ENCODE measurements at places on chromosomes 7 and 10.

DNA sequence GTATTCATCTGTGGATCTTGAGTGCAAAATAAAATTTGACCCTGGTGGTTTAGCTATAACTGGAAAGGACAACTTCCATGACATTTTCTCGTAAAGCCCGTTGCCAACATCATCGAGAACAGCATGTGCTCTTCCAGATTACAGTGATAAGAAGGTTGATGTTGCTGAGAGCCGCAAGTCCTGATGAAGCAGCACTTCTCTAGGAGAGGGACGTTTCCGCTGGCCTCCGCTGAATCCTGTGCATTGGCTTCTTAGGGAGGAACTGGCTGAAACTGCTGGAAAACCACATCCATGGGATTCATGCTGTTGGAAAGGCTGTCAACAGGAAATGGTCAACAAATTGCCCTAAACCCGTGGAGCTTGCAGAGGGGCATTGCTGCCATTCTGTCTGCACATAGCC, 21.4 kb upstream of the ABCB5 start:
- H3K27me3 ChIP-seq: no peaks in the 10 kb centered on the region
- DNase-seq: no peak
- no peak overlapping the region for H3K4me3 ChIP-seq
- H3K4me1 ChIP-seq: no peaks in the 10 kb centered on the region
- H3K27ac ChIP-seq: no peak overlapping the region

DNA sequence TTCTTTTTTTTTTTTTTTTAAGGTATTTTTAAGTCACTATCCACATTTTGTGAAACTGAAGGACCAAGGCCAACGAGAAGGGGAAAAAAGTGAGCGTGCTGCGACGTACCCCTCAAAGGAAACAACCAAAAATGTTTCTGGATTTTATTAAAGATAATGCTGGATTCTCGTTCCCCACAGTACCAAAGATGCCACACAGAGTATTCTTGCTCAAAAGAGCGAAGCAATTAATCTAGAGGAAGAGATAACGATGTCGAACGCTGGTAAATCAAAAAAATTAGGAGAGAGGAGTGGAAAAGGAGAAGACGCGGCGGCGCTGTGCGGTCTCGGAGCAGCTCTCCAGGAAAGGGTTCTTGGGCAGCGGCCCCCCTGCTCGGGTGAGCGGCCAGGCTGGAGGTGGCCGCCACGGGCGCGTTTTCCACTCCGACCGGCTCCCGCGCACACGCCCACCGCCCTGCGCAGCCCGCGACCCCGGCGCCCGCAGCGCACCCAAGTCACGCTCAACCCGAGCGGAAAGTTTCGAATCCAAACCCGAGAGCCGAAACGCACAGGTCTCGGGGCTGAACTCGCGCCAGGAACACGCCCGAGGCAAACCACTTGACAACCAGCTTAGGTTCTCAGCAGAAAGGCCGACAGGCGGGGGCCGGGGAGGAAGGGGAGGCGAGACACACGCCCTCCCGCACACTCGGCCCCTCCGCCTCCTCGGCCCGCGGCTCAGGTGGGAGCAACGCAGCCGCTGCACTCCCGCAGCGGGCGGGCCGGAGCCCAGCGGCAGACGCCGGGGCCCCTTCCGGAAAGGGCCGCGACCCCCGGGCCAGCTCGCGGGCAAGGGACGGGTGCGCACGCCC, 989 bp downstream of the SRPK2 start:
- peak overlapping the region; percentile 84 for H3K27ac ChIP-seq
- peak; percentile 40 for DNase-seq
- H3K4me1 ChIP-seq: peaks cover 21% of the 10 kb centered on the region

- H3K4me3 ChIP-seq: no peak overlapping the region
- H3K27me3 ChIP-seq: peaks cover 42% of the 10 kb centered on the region
- H3K36me3 ChIP-seq: no peaks in the 10 kb centered on the region
- H3K27ac ChIP-seq: no peak overlapping the region
Observed at GRCh38 chr7:15688279-15688626, 1.8 kb upstream of the MEOX2 start.

- H3K27ac ChIP-seq: no peak overlapping the region
- H3K4me3 ChIP-seq: no peak overlapping the region
- no peaks in the 10 kb centered on the region for H3K4me1 ChIP-seq
- H3K27me3 ChIP-seq: no peaks in the 10 kb centered on the region
- H3K36me3 ChIP-seq: no peaks in the 10 kb centered on the region
Observed at GRCh38 chr10:52172581-52172980, 141.5 kb upstream of the DKK1 start.

GRCh38 chr10:105837951-105838350, 1196.9 kb downstream of the SORCS3 start:
- H3K4me1 ChIP-seq: peaks cover 14% of the 10 kb centered on the region
- no peaks in the 10 kb centered on the region for H3K36me3 ChIP-seq
- H3K27ac ChIP-seq: peak overlapping the region; percentile 65

DNA sequence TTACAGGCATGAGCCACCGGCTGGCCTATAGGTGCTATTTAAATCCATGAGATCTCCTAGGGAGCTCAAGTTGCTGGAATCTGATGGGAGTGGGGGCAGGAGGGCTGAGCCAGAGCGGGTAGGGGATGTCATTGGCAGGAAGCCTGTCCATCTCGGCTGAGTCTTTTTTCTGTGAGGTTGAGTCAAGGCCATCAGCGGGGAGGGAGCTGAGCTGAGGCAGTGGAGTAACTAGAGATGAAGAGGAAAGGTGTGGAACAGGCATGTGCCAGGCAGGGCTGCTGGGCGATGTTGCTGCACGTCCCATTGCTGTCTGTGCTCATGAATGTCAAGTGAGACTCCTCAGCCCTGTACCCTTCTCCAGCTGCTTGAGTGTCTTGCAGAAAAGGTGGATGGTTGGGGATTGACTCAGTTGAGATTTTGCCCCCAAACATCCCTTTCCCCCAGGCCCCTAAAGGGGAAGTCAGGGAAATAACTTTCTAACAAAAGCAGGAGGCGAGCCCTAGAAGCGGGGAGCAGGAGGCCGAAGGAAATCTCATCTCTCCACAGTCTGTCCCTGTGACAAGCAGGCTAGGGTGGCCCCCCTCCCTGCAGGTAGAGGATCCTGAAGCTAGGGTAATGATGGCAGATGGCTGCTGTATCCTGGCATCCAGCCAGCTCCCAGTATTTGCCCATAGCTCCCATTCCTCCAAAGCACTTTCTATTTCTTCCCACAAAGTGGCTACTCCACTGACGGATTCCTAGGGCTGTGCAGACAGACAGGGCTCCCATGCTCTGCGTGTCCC, 5.4 kb downstream of the ATP6V1F start:
- H3K4me3 ChIP-seq: peak overlapping the region; percentile 9
- H3K27me3 ChIP-seq: peaks cover 21% of the 10 kb centered on the region
- no peak overlapping the region for H3K27ac ChIP-seq
- DNase-seq: no peak

DNA sequence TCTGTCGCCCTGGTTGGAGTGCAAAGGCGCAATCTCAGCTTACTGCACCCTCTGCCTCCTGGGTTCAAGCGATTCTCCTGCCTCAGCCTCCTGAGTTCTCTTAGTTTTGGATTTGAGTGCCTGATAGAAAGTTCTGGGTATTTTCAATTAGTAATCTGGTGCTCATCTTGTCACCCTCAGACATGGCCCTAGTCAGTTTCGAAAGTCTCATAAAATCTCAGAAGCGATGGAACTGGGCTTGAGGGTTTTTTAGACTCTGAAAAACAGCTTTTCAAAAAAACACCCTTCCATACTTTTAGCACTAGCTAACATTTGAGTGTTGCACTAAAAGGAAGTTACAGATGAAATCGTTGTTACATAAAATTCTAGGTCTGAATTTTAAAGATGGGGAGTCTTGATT, 9.4 kb upstream of the PIP4K2A start:
- H3K27me3 ChIP-seq: peaks cover 8% of the 10 kb centered on the region
- H3K27ac ChIP-seq: no peak overlapping the region
- peaks cover 3% of the 10 kb centered on the region for H3K4me1 ChIP-seq
- H3K4me3 ChIP-seq: no peak overlapping the region
- DNase-seq: no peak

DNA sequence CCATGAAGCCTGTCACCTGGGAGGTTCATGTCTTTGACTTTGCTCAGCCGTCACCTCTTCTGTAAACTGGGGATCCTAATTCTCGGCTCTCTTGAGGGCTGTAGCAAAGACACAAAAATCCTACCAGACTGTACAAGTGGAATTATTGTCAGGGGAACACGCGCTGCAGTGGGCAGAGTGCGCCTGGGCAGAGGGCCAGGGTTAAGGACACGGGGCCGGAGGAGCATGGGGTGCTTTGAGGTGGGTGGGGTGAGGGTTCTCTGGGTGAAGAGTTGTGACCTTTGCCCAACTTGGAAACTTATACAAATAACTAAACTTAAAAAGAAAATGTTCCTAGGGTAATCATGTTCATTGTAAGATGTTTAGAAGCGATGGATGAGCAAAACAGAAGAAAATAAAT, 36.0 kb downstream of the PALD1 start:
- H3K36me3 ChIP-seq: no peaks in the 10 kb centered on the region
- no peaks in the 10 kb centered on the region for H3K4me1 ChIP-seq
- DNase-seq: no peak
- H3K27me3 ChIP-seq: peaks cover 5% of the 10 kb centered on the region
- H3K4me3 ChIP-seq: no peak overlapping the region
- no peak overlapping the region for H3K27ac ChIP-seq

- no peak overlapping the region for H3K4me3 ChIP-seq
- H3K36me3 ChIP-seq: no peaks in the 10 kb centered on the region
- peaks cover 42% of the 10 kb centered on the region for H3K27me3 ChIP-seq
- no peak overlapping the region for H3K27ac ChIP-seq
Observed at GRCh38 chr10:70669015-70669414, 3.3 kb upstream of the ADAMTS14 start.

GRCh38 chr10:48814933-48815332, 124.7 kb downstream of the LRRC18 start:
- H3K36me3 ChIP-seq: no peaks in the 10 kb centered on the region
- no peak overlapping the region for H3K4me3 ChIP-seq
- no peak overlapping the region for H3K27ac ChIP-seq

DNA sequence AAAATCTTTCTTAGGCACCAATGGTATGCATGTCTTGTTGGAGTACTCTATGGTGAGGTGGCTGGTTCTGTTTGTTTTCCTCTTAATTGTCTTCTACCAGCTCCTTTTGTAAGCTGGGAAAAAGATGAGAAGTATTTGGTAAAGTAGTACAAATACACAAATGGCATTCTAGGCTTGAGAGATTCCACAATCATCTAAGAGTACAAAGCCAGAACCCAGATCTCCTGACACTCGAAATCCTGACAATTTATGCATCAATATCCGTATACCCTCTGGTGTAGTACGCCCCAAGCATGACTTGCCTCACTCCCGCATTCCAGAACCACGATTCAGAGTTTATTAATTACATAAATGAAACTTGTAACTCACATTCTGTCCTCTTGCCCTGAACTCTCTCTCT, 43.5 kb downstream of the CDCA7L start:
- H3K27ac ChIP-seq: no peak overlapping the region
- peaks cover 60% of the 10 kb centered on the region for H3K36me3 ChIP-seq
- H3K4me1 ChIP-seq: peaks cover 16% of the 10 kb centered on the region
- H3K27me3 ChIP-seq: no peaks in the 10 kb centered on the region

GRCh38 chr7:148474481-148475025, 116.0 kb upstream of the C7orf33 start:
- H3K27ac ChIP-seq: no peak overlapping the region
- H3K4me1 ChIP-seq: no peaks in the 10 kb centered on the region
- H3K36me3 ChIP-seq: no peaks in the 10 kb centered on the region
- no peak for DNase-seq
- no peaks in the 10 kb centered on the region for H3K27me3 ChIP-seq

GRCh38 chr10:11742009-11742778, at the start of gene ECHDC3:
TSS of gene ECHDC3 (plus strand) at chr10:11742382. CDS start at chr10:11742577, 195 bp downstream.
- peaks cover 36% of the 10 kb centered on the region for H3K27me3 ChIP-seq
- H3K36me3 ChIP-seq: no peaks in the 10 kb centered on the region
- H3K27ac ChIP-seq: no peak within 1 kb of the TSS
- peak; percentile 8 for DNase-seq
- peak within 1 kb of the TSS; percentile 35 for H3K4me3 ChIP-seq

- H3K4me3 ChIP-seq: no peak overlapping the region
- no peaks in the 10 kb centered on the region for H3K36me3 ChIP-seq
- peaks cover 2% of the 10 kb centered on the region for H3K27me3 ChIP-seq
- no peak for DNase-seq
Observed at GRCh38 chr7:51229620-51230323, 86.8 kb downstream of the COBL start.

GRCh38 chr10:118246332-118247295, 95.5 kb downstream of the FAM204A start:
- H3K27me3 ChIP-seq: peaks cover 49% of the 10 kb centered on the region
- no peak for DNase-seq
- no peaks in the 10 kb centered on the region for H3K4me1 ChIP-seq
